ENCODE measurements at places on chromosomes 13 and 19. TPM values are rescaled to one million over a fixed set of nuclear protein-coding genes. Genes with fewer than 3 reads are reported as not detected.

DNA sequence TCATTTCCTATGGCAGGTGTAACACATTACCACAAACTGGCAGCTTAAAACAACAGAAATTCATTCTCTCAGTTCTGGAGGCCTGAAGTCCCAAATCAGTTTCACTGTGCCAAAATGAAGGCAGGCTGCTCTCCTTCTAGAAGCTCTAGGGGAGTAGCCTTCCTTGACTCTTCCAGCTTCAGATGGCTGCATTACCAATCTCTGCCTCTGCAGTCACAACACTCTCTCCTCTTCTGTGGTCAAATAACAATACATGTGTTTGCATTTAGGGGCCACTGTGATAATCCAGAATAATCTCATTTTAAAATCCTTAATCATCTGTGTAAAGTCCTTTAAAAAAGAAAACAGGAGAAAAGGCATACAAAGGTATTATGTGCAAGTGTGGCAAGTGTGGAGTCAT is 7.8 kb downstream of the DIAPH3 start:
- no peaks in the 10 kb centered on the region for H3K27me3 ChIP-seq
- H3K36me3 ChIP-seq = peaks cover 3% of the 10 kb centered on the region
- no peak overlapping the region for H3K4me3 ChIP-seq
- H3K27ac ChIP-seq = no peak overlapping the region
- peaks cover 4% of the 10 kb centered on the region for H3K4me1 ChIP-seq

The GPR12 gene
- total RNA-seq = not detected

The KLF1 gene
- not detected for total RNA-seq

- H3K27ac ChIP-seq = no peak overlapping the region
- no peaks in the 10 kb centered on the region for H3K36me3 ChIP-seq
- no peaks in the 10 kb centered on the region for H3K4me1 ChIP-seq
- no peak for DNase-seq
- H3K4me3 ChIP-seq = no peak overlapping the region
These were observed 103.1 kb downstream of the ITGBL1 start for GRCh38 chr13:101555610-101556009.

GRCh38 chr13:106393776-106394175 is 141.7 kb downstream of the EFNB2 start:
- H3K4me3 ChIP-seq = no peak overlapping the region
- peaks cover 9% of the 10 kb centered on the region for H3K27me3 ChIP-seq
- H3K4me1 ChIP-seq = peaks cover 6% of the 10 kb centered on the region
- DNase-seq = no peak
- no peaks in the 10 kb centered on the region for H3K36me3 ChIP-seq
